ENCODE measurements at places on chromosomes 11 and 22.
A peak's percentile ranks its signal among the peaks of the same experiment; 100 is the strongest.

DNA sequence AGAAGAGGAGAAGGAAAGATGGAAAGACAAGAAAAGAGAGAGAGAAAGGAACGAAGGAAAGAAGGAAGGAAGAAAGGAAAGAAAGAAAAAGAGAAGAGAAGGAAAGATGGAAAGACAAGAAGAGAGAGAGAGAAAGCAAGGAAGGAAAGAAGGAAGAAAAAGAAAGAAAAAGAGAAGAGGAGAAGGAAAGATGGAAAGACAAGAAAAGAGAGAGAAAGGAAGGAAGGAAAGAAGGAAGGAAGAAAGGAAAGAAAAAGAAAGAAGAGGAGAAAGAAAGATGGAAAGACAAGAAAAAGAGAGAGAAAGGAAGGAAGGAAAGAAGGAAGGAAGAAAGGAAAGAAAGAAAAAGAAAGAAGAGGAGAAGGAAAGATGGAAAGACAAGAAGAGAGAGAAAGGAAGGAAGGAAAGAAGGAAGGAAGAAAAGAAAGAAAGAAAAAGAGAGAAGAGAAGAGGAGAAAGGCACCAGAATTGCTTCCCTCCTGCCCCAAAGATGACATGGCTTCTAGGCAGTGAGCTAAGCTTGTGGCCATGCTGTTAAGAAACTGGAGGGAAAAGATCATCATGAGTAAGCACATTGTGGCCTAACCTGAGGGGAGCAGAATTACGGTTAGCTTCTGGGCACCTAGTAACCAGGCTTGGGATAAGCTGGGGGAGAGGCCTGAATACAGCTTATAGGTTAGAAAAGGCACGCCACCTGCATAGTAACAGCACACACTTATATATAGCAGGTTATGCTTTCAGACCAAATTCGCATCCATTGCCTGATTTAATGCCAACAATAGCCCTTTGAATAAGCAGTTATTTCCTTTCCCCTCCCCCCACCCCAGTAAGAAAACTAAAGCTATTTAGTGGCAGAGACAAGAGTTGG lies 2.3 kb upstream of the ST3GAL4 start:
- peak; percentile 22 for DNase-seq

DNA sequence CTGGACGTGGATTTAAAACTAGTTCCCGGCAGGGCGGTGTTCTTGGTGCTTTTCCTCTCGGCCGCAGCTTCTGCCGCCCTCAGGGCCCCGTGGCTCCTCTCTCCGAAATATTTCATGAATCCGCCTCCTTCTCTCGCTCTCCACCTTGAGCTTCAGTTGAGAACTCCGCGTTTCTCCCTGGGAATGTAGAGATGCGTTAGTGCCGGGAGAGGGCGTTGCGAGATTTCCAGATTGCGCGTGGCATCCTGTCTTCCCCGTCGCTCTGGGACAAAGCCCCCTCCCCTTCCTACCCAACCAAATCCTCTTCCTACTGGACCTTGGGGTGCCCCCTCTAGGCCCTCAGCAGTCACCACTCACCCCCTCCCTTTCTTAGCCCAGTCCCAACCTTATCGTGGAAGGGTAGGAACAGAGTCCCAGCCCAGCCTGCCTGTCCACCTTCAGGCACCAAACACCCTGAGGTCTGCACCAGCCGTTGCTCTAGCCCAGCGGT lies 15.5 kb upstream of the RAC2 start:
- DNase-seq: peak; percentile 16

GRCh38 chr11:61826930-61827570 lies 1.1 kb upstream of the FADS2 start:
- DNase-seq: peak; percentile 83

- DNase-seq: no peak
Observed at GRCh38 chr11:64092111-64092760, 56.5 kb downstream of the FLRT1 start.

- DNase-seq: no peak
Observed at GRCh38 chr22:25525376-25525775, 39.1 kb upstream of the GRK3 start.

- DNase-seq: no peak
Observed at GRCh38 chr11:114073828-114074381, 14.4 kb downstream of the ZBTB16 start.

DNA sequence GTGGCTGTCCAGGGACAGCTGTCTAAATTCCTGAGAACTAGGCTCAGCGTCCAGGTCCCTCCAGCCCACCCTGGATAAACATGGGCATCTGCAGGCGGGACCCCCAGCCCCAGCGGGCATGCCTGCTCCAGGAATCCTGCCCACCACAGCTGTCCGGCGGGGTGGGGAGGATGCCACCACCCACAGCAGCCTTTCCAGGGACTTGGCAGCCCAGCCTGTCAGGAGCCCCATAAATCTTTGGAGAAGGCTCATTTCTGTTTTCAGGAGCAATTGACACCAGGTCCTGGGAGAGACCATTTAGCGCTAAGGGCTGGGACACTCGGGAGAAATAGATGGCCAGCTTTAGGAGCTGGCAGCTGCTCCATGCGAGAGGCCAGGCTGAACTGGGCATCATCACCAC lies 358.9 kb downstream of the CADM1 start:
- peak; percentile 74 for DNase-seq

DNA sequence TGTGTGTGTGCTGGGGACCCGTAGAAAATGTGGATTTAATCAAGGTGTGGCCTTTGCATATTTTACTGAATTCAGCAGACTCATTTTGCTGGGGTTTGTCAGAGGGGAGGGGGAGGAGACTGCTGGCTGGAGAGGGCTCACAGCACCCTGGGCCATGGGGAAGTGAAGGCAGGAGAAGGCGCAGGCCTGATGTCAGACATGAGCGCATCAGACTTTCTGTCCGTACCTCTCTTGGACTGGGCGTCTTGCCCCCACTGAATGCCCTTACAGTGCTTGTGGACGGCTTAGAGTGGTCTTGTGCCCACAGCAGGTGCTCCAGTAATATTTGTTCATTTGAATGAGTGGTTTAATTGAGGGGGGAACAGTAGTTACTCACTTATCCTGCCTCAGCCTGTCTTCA lies 75.2 kb downstream of the TEAD1 start:
- DNase-seq: no peak

DNA sequence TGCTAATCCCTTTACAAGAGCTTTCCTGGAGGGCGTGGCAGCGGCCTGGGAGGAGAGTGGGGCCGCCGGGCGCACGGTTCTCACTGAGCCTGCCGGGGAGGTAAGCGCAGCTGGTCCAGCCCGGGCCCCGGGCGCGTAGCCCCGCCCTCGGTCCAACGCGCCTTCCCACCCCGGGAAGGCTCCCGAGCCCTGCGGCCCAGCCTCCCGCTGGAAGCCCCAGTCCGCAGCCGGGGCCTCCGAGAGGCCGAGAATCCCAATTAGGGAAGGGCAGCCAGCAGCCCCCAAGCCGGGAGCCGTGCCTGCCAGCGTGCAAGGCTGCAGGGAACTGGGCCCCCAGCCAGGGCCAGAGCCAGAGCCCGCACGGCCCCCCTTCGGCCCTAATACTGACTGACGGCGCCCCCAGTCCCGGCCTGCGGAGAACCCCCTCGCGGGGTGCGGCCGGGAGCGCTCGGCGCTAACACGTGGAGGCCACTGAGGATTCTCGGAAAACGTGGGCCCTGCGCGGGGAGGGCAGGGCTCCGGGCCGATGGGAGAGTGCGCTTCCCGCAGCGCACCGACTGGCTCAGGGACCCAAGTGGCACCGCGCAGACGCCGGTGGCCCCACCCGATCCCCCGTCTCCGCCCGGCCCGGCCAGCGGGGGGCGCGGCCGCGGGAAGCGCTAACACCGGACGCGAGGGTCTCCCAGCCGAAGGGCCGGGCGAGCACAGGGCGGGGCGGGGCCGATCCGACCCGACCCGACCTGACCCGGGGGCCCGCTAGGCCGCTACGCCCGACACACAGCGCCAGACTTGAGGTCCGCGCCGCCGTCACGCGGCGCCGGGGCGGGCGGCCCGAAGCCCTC lies 5.7 kb downstream of the ZFTA start:
- DNase-seq: no peak

GRCh38 chr22:23012081-23012622 lies 58.2 kb upstream of the GNAZ start:
- no peak for DNase-seq

DNA sequence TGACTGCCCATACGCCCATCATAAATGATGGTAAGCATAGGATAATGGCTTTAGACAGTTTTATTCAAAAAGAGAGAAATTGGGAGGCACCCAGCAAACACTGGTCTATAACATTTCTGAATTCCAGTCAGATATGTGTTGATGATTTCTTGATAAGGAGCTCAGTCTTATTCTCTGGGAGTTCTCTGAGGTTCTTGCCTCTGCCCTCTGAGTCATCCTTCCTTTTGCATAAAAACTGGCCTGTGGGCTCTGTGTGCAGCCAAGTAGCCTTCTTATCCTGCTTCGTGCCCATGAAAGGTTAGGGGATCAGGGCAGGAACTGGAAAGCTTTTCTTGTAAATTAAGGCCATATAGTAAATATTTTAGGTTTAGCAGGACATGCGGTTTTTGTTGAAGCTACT lies 48.9 kb downstream of the FAR1 start:
- no peak for DNase-seq

DNA sequence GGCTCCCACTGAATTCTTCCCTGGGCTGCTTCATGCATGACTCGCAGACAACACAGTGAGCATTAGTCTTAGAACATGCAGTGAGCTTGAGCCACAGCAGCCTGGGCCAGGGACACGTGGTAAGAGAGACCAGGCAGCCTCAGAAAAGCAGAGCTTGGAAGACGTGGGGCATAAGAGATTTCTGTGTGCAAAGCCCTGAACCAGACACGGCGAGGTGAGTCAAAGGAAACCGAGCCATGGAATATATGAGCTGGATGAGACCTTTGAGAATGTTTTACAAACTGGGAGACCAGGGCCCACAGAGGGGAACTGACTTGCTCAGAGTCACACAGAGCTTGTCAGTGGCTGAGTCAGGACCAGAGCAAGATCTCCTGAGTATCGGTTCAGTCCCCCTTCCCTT lies 8.5 kb upstream of the FXYD6 start:
- DNase-seq: no peak

- no peak for DNase-seq
Observed at GRCh38 chr22:39129746-39130145, 22.7 kb downstream of the CBX7 start.

GRCh38 chr11:33910296-33910957 lies 18.6 kb upstream of the LMO2 start:
- no peak for DNase-seq

DNA sequence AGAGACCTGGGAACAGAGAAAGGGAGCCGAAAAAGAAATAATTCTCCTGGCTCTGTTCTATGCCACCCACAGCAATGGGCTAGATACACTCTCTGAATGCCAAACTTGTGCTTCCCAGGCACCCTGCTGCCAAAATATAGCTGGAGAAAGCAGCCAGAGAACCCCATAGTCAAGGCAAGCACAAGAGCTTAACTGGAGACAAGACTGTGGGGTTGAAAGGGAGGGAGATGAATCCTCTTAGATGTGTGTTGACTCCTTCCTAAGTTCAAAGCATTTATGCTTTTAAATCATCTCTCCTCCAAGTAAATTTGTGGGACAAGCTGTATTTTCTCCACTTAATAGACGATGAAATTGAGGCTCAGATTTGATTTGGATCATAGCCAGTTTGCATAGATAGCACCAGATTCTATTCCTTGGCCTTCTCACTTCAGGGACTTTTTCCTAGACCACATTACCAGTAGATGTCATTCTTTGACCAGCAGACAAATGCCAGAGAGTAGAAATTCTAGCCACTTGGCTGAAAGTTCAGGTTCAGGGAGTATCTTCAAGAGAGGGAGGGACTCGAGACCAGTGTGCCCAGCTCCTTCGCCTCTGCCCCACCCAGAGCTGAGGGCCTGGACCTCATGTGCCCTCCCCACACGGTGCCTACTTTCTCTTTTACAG lies 16.5 kb upstream of the ETS1 start:
- DNase-seq: peak; percentile 15

- DNase-seq: peak; percentile 57
Observed at GRCh38 chr11:111982019-111982464, 43.2 kb upstream of the DLAT start.

DNA sequence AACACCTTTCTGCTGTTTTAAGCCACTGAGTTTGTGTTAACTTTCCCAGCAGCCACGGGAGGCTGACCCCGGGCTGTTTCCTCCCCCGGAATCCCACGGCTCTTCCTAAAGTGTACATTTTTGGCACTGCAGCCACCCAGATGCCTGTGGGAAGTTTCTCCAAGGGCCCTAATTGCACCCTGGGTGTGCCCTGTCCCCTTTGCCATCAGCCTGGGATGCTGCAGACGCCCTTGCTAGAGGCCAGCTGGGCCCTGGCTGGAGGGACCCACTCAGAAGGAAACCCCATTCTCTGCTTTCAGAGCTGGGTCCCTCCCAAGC lies 883.3 kb downstream of the BRD1 start:
- no peak for DNase-seq

- no peak for DNase-seq
Observed at GRCh38 chr11:31060880-31061279, 308.7 kb downstream of the DCDC1 start.

DNA sequence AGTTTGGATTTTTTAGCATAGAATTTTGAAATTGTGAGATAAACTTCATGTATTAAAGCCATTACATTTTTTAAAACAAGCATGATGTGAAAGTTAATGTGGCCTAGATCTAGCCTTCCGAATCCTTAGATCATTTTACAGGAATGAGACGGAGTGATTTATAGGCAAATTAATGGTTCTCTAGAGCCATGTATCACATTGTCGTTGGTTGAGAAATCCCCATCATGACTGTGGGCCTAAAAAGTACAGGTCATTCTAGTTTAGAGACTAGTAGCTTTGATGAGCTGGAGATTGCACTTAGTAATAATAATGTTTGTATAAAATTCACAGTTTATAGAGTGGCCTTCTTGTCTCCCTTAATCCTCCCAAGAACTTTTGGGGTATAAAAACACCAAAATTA lies 7.1 kb downstream of the EWSR1 start:
- no peak for DNase-seq

DNA sequence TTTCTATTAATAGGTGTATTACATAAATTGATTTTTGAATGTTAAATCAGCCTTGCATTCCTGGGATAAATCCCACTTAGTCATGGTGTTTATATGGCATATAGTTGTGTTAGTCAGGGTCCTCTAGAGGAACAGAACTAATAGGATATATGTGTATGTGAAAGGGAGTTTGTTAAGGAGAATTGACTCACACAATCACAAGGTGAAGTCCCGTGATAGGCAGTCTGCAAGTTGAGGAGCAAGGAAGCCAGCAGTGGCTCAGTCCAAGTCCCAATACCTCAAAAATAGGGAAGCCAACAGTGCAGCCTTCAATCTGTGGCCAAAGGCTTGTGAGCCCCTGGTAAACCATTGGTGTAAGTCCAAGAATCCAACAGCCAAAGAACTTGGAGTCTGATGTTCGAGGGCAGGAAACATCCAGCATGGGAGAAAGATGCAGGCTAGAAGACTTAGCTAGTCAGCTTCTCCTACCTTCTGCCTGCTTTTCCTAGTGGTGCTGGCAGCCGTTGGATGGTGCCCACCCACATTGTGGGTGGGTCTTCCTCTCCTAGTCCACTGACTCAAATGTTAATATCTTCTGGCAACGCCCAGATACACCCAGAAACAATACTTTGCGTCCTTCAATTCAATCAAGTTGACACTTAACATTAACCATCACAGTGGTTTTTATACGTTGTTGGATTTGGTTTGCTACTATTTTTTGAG lies 12.9 kb downstream of the SFI1 start:
- no peak for DNase-seq
